ENCODE measurements at places on chromosomes 13 and 19.

DNA sequence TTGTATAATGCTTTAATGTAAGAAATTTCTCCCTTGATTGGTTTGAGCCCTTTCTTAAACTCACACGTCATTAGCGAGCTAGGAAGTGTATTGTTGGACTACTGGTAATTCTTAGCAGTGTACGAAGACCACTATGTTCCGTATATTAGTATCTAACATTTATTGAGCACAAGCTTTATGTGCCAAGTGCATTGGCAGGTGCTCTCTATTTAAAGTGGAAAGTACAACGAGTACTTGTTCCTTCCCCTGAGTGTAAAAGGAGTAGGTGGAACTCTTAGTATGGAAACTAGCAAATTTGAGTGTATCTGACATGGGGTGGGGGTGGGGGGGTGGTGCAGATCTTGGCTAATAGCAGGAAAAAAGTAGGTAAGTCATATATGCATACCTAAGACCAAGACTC lies 594.7 kb downstream of the FGF9 start:
- DNase-seq = no peak

DNA sequence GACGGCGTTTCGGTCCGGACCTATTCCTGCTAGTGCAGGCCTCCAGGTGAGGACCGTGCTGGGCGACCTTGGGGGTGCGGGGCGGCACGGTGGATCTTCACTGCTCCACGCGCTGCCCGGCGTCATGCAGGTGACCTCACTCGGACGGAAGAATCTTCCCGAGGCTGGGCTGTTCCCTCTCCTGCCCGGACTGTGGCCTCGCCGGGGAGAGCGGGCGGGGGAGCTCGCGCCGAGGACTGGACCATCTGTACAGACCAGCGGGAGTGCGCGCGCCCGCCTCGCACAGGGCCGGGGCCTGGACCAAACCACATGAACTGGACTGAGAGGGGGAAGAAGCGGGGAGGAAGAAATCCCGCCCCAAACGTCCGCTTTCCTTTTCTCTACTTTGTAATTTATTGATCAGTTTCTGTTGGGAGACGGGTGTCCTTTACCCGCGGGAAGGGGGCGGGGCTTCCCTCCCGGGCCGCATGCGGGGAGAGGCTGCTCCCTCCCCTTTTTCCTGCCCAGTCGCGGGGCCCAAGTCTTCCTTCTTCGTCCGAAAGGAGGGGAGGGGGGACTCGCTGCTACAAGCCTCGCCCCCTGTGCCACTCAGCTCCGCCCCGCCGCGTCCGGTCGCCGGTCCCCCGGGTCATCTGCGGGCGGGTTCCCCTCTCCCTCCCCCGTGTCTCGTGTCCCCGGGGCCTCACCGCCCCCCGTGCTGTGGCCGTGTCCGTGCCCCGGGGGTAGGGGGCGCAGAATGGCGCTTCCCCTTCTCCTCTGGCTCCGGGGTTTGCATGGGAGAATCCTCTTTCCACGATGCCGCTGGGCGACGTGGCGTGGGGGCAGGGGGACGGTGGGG lies 4.9 kb downstream of the HRC start:
- DNase-seq = peak; percentile 79

DNA sequence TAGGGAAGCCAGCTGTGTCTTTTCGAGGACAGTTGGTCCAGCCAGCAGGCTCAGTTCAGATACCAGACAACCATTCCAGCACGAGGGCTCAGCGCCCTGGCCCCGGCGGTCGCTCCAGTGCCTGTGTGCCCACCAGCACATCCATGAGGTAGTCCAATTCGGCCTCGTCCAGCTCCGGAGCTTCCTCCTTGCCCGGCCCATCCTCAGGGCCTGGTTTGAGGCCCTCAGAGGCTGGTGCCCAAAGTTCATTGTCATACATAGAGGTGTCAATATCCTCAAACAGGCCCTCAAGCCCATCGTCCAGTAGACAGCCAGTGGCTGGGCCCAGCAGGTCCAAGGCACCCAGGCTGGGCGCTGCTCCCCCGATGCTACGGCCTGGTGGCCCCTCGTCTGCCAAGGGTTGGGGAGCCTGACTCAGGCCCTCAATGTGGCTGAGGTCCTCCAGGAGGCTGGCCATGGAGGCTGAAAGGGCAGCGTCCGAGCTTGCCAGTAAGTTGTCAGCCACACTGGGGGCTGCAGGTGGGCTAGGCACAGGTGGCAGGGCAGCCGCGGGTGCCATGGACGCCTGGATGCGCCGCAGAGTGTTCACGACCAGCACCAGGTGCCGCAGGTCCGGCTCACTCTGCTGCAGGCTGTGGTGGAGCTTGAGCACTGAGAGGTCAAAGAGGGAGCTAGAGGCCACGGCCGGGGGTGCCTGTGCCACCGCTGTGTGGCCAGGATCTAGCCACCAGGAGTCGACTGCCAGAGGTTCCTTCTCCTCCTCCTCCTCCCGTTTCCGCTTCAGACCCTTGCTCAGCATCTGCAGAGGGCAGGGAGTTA lies 2.8 kb downstream of the SERTAD1 start:
- DNase-seq = no peak

DNA sequence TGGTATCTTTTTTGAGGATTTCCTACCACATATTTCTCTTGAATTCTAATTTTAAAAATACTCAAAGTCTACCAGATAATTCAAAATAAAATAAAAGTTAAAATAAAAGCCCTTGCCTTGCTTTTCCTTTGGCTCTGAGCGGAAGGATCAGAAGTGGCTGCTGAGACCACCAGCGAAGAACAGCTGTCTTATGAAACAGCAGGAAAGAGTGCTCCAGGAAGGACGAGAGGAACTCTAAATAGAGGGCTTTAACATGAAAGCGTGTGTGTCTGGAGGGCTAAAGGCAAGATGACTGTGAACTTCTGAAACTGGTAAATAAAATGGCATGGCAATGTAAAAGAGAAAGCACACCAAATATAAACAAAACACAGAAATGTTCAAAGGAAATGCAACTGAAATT lies 521.5 kb upstream of the SPRY2 start:
- DNase-seq = no peak

GRCh38 chr13:73035660-73036059 lies 23.1 kb upstream of the KLF5 start:
- DNase-seq = no peak

DNA sequence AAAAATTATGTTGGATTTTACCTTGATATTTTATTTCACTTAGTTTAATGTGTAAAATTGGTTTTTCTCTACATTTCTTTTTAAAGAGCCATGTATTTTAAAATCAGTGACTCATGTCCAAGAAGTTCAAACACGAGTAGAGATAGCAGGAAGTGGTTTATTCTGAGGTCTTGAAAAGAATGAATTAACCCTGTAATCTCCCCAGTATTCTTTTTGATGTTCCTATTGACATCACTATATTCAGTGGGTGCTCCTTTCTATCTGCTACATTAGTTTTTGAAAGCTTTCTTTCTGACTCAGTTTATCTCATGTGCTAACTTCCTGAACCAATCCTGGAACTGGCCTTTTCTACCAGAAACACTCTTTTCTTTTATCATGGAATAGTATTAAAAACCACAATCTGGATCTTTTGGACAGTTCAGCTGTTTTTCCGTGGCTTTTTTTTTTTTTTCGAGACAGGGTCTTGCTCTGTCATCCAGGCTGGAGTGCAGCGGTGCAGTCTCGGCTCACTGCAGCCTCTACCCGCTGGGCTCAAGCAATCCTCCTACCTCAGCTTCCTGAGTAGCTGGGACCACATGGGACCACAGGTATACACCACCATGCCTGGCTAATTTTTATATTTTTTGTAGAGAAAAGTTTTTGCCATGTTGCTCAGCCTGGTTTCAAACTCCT lies 114.9 kb downstream of the PCCA start:
- peak; percentile 61 for DNase-seq
